ENCODE measurements at places on chromosomes 5 and 9. TPM values are rescaled to one million over a fixed set of nuclear protein-coding genes. Genes with fewer than 3 reads are reported as not detected.

GRCh38 chr9:9753266-9753665 is 859.5 kb downstream of the PTPRD start:
- no peak for DNase-seq

- DNase-seq: no peak
These were observed 201.5 kb downstream of the RGS3 start for GRCh38 chr9:113665064-113665463.

DNA sequence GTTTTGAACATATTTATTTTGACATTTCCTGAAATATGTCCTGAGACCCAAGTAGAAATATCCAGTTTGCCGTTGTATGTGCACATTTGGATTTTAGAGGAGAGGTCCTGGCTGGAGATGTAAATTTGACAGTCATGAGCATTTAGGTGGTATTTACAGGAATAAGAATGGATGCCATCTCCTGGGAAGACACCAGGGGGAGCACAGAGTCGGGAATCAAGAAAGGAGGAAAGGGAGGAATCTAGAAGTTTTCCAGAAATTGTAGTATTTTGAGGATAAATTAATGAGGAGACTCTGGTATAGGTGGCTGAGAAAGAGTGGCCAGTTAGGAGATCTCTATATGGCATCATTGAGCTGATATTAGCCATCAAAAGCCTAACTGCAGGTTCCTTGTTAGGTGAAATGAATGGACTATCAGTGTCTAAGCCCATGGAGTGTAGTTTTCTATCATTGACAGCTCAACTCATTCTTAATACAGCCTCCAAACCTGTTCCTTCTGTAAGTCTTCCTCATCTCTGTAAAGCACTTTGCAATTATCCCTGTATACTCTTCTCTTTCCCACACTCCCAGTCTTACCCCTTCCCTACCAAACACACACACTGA is 7.2 kb downstream of the GAPT start:
- DNase-seq: peak; percentile 41

GRCh38 chr5:35158622-35159369 is 71.5 kb downstream of the PRLR start:
- DNase-seq: no peak

DNA sequence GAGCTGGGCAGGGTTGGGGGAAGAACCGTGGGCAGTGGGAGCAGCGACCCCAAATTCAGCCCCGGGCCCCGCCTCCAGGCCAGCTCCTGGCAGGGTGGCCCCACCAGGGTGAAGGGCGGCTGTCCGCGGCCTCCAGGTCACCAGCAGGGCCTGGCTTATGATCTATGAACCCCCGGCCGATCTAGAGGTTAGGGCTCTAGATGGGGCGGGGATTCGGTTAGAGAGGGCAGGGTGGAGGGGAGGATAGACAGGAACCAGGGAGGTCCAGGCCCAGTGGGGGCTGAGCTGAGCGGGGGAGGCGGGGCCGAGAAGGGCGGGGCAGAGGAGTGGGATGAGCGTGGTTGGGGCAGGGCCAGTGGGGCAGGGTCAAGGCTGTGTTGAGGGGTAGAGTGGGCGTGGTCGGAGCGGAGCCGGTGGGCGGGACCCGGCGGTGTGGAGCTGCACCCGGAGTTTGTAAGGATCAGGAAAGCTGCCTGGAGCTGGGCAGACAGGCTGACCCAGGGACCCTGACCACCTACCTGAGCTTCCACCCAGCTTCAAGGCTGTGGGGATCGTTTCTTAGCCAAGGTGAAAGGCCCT is 29.3 kb upstream of the OBP2B start:
- DNase-seq: peak; percentile 73

- no peak for DNase-seq
These were observed 8.1 kb downstream of the CDKN2A start for GRCh38 chr9:21985964-21986667.

GRCh38 chr5:137751869-137752491 is 2.2 kb downstream of the HNRNPA0 start:
- DNase-seq: peak; percentile 57

DNA sequence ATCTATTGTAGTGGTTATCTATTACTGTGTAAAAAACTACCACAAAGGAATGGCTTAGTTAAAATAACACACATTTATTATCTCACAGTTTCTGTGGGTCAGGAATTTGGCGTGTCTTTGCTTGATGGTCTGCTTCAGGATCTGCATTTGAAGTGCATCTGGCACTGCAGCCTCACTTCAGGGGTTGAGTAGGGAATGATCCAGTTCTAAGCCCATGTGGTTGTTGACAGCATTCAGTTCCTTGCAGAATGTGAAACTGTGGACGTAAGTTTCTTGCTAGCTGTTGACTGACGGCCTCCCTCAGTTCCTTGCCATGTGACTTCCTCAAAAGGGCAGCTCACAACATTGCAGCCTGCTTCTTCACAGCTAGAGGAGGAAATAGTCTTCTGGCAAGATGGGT is 2.1 kb upstream of the OGN start:
- DNase-seq: no peak

- no peak for DNase-seq
These were observed 70.2 kb upstream of the CD180 start for GRCh38 chr5:67266654-67267350.

- no peak for DNase-seq
These were observed 60.3 kb downstream of the NR6A1 start for GRCh38 chr9:124710766-124711165.

DNA sequence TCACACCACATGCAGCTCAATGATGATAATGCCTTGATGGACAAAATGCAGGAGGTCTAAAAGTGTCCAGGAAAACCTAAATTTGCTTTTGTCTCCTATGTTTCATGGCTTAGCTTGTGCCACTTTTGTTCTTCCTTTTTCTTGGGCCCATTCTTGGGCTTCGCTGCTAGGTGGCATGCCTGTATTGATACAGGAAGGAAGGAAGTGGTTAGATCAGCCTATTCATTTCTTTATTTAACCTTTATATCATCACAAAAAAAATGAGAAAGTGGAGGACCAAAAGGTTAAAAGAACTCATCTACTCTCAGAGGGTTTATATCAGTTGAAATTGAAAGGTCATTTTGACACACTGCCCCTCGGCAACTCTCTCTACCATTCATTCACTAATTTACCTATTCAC is 260.2 kb downstream of the ARHGAP26 start:
- no peak for DNase-seq

GRCh38 chr9:122151267-122151828 is 8.2 kb downstream of the NDUFA8 start:
- no peak for DNase-seq

DNA sequence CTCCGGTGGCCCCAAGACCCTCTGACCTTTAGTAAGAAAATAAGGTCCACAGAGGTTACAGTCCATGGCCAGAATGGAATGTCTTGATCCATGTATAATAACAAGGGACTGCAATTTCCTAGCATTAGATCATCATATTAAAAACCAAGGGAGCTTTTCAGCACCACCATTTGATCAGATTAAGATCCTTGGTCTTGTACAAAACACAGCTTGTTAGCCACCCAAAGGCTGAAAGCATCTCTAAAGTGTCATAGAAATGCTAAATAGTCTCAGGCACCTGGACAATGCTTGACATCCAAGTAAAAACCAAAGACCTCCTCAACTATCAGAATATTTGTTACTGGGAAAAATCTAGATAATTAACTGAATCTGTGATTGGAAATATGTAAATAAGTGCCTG is 50.3 kb upstream of the VPS13A start:
- no peak for DNase-seq

GRCh38 chr5:132065951-132066701 is 5.7 kb downstream of the IL3 start:
- peak; percentile 2 for DNase-seq

DNA sequence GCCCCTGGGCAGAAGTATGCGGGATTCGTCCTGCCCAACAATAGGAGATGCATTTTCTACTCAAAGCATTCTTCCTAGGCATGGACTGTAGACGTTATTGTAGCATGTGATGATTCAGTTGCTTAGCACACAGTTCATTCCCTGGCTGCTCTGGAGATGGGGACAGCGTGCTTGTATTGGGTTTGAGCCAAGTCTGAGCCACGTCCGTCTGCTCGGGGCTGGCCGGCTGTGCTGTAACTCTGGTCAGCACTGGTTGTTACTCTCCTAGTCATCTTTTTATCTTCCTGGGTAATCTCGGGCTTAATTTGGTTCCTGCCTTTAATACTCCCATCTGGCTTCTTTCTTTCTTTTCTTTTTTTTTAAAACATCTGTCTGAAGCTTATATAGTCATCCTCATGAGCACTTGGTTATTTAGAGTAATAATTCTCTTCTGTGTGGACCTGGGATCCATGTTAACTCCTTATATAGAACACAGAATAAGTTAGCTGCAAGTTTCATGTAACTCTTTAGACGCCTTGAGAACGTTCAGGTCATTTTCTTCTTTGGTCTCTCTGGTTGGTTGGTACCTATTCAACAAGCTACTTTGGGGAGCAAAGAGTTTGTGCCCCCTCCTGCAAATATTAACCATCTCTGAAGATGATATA is 118.8 kb upstream of the RPS23 start:
- peak; percentile 97 for DNase-seq

GRCh38 chr5:71834601-71835000 is 115.5 kb downstream of the CARTPT start:
- no peak for DNase-seq

- no peak for DNase-seq
These were observed 124.7 kb downstream of the WNK2 start for GRCh38 chr9:93308676-93309075.

DNA sequence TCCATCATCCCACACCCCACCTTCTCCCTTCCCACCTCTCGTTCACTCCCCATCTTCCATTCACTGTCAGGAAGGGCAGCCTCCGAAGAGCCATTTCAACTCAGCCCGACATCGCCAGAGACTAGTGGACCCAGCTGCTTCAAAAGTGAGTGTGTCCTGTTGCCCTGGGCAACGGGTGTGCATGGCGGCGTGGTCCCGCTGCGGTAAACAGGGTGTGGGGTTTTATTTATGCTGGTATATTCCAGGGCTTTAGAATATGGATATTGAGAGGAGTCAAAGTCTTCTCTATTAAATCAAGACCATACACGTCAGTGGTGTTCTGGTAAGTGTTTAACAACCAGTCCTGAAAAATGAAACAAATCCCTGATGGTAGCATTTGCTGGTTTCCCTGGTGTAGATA is 274.5 kb downstream of the MAST4 start:
- DNase-seq: no peak

- DNase-seq: no peak
These were observed 49.4 kb upstream of the DHFR start for GRCh38 chr5:80704221-80704620.

IRGM gene
- total RNA-seq: 0.51 TPM

NAA35 gene
- 28.2 TPM for total RNA-seq

ANKRD34B gene
- total RNA-seq: 0.06 TPM

CLINT1 gene
- 47.6 TPM for total RNA-seq

TNFSF8 gene
- total RNA-seq: not detected

DNAH5 gene
- 12.3 TPM for total RNA-seq

BNC2 gene
- 4.2 TPM for total RNA-seq

CRHBP gene
- total RNA-seq: not detected
